HTR-8/SVneo (cell line): ENCODE measurements at places on chromosomes 5 and 9.

DNA sequence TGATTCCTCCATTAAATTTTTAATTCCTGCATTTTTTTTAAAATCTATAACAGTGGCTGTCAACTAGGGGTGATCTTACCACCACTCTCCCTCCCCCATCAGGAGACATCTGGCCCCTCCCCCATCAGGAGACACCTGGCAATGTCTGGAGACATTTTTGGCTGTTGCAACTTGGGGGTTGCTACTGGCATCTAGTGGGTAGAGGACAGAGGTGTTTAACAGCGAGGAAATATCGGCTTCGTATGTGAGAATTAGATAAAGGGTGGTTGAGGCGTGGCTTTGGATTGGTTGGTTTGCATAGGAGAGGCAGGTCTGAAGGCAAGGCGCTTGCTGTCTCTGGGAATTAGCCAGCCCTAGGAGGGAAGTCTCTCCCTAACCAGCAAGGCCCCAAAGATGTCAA is 10.5 kb downstream of the CDHR2 start:
- DNase-seq = no peak

GRCh38 chr9:97673922-97674321 is 23.2 kb downstream of the XPA start:
- DNase-seq = no peak

DNA sequence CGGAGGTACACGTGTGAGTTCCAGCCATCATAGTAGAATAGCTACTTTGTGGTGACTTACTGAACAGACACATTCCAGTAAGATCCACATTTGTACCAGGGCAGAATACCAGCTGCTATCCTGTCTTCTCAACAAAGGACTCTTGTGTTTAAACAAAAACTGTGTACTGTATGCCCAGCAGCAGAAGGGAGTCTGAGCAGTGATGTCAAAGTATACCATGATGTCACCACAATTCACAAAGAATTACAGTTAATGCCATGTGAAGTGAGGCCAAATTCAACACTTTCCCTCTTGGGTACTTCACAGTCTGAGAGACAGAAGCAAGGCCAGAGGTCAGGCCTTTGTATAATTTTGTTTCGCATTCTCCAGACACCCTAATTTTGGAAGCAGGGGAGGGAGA is 137.0 kb downstream of the ADAMTSL1 start:
- DNase-seq = no peak

DNA sequence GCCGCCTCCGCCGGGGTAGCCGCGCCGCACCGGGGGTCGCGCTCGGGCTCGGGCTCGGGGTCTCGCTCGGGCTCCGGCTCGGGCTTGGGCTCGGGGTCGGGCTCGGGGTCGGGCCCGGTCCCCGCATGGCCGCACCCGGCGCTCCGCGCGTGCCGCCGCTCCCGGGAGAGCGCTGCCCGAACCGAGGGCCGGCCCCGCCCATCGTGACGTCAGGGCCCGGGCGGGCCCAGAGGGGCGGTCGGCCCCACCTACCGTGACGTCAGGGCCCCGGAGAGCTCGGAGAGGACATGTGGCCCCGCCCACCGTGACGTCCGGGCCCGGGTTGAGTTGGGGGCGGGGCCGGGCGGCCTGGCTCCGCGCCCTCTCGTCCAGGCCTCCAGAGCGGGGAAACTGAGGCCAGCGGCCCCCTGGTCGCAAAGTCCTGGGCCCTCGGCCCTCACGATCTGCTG is at the start of gene NSMF:
TSS of gene NSMF (minus strand) at position 183 of the 449 bp plus-strand sequence. CDS start 232 bp downstream, outside the sequence.
- peak; percentile 97 for DNase-seq

GRCh38 chr9:27534658-27535209 is 5.1 kb upstream of the MOB3B start:
- no peak for DNase-seq

GRCh38 chr5:58088941-58089340 is 370.9 kb downstream of the PLK2 start:
- no peak for DNase-seq

- no peak for DNase-seq
These were observed 1719.1 kb downstream of the MAT2B start for GRCh38 chr5:165224366-165225045.

GRCh38 chr5:61966997-61967396 is 339.0 kb upstream of the KIF2A start:
- DNase-seq = no peak

DNA sequence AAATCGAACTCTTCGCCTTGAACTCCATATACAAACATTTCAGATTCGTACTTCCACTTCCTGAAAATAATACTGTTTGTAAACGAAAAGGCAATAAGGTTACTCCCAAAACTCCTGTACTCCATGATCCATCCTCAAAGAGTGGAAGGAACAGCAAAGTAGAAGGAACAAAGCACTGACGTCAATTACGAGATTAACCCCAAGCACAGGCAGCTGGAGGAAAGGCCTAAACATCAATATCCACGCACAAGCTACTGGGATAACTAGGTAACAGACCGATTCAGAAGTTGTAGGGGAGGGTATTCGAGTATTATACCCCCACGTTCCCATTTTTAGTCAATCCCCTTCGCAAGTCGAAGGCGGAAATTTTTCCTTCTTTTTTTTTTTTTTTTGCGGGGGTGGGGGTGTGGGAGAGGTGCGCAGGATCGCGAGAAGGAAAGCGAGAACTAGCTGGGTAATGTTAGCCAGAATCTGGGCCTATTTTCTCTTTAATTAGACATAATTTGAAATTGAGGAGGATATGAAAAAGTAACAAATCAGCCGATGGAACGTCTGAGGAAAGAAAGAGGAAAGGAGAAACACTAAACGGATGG is 909 bp downstream of the AFF4 start:
- DNase-seq = peak; percentile 35
